Activated T-cell treated with anti-CD3 and anti-CD28 coated beads for 1 hour (primary cell): ENCODE measurements at places on chromosomes 5 and 9.

- no peak for DNase-seq
Measured at GRCh38 chr9:107548298-107549142, 59.0 kb upstream of the KLF4 start.

GRCh38 chr9:78272307-78272706 lies 24.6 kb upstream of the PSAT1 start:
- no peak for DNase-seq

GRCh38 chr9:125505988-125506438 lies 201.0 kb downstream of the MAPKAP1 start:
- no peak for DNase-seq

- no peak for DNase-seq
Measured at GRCh38 chr9:134230942-134231325, 66.6 kb upstream of the RNU6ATAC start.

DNA sequence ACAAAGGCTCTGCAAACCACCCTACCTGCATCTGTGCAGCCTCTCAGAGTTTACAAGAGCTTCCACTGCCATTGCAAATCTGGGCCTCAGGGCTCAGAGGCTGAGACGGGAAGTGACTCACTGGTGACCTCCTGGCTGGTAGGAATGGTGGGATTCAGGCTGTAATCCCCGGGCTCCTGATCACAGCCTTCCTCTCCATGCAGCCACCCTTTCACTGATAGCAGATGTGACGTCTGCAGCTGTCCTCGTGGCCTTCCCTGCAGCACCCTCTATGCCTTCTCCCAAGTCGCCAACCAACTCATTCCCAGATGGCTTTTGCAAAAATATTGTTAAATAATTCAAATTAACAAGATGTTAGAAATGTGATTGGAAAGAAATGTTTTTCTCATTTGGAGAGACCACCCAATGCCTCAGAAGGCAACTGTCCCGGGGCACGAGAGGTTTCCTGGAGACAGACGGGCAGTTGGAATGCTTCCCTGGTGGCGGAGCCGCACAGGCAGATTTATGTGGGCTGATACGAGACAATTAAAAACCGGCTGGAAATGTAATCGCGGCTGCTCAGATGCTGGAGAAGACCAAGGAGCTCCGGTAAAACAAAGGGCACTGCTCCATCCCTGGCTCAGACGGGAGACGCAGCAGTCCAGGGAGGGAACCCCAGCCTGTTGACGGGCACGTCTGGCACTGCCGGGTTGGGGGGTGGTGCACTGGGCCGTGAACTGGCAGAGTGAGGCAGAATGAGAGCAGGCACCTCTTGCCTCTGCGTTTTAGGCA lies 34.4 kb upstream of the SLC25A51 start:
- no peak for DNase-seq

DNA sequence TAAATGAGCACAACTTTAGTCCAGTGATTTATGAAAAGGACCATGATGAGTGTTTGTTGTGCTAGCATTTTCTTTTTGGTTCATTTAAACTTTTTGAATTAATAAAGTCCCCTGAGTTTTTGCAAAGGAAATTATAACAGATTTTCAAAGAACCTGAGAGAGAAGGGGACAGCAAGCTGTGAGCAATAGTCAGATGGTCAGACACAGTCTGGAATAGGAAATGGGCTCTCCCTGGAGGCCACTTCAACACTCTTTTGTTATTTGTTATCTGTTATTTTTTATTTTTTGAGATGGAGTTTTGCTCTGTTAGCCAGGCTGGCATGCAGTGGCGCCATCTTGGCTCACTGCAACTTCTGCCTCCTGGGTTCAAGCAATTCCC lies 171.1 kb downstream of the ARHGEF28 start:
- no peak for DNase-seq

DNA sequence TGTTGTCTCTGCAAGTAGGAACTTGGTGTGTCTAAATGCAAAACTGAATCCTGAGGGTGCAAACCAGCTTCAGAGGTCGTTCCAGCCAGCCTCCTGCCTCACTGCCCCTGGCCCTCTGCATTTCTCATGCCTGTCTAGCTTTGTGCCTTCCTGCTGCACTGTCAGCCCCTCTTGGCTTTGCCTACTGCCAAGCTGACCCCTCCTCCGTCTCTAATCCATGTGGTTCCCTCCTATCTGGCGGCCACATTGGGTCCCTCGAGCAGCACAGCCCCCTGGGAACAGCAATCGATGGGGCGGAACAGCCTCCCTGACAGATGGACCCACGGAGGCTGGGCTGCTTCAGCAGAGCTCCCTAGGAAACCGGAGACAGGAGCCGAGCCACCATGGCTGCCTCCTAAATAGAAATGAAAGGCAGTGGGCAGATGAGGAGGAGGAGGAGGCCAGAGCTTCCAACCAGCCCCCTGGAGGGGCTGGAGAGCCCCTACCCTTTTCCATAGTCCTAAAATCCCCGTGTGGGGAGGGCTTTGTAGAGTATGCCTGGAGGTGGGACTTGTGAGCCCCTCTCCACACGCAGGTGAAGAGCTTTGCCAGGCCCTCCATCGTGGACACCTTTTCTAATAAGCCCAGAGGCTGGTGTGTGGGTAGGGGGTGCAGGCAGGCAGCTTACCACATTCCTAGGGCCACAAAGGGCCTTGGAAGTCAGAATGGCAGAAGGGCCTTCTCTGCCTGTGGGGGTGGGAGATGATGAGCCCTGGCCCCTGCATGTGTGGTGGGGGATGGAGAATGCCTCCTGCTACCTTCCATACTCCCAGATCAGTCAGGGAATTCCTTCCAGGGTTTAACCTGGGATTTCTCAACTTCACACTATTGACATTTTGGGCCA lies 9.2 kb upstream of the CXXC5 start:
- no peak for DNase-seq
